ENCODE measurements at places on chromosomes 5 and 9. TPM values are rescaled to one million over a fixed set of nuclear protein-coding genes. Genes with fewer than 3 reads are reported as not detected.

DNA sequence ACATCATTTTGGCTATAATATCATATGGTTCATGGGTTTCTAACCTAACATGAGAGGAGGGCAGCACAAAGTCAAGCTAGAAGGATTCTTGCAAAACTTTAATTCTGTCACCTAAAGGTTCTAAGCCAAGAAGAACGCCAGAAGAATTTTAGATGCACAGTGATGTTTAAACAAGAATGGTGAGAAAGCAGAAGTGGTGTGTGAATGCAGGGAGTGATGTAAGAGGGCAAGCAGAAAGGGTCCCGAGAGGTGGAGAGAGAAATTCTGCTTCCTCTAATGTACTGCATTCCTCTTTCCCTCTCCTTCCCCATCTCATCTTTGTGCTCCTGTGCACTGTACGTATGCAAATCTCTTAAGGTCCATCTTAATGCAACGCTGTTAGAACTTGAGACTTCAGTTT is 2.1 kb upstream of the TRMO start:
- peaks cover 52% of the 10 kb centered on the region for H3K4me1 ChIP-seq
- DNase-seq: no peak
- H3K36me3 ChIP-seq: no peaks in the 10 kb centered on the region
- H3K4me3 ChIP-seq: no peak overlapping the region
- no peaks in the 10 kb centered on the region for H3K27me3 ChIP-seq

- H3K36me3 ChIP-seq: no peaks in the 10 kb centered on the region
- peaks cover 61% of the 10 kb centered on the region for H3K4me1 ChIP-seq
- H3K27ac ChIP-seq: peak overlapping the region; percentile 92
- H3K4me3 ChIP-seq: no peak overlapping the region
These were observed 24.5 kb downstream of the PTGES2 start for GRCh38 chr9:128102861-128103588.

GRCh38 chr9:127033789-127034188 is 88.6 kb downstream of the ANGPTL2 start:
- no peak for DNase-seq
- no peak overlapping the region for H3K27ac ChIP-seq
- H3K4me1 ChIP-seq: peaks cover 3% of the 10 kb centered on the region
- no peaks in the 10 kb centered on the region for H3K36me3 ChIP-seq

GRCh38 chr9:85978496-85978895 is 37.5 kb downstream of the NAA35 start:
- no peak overlapping the region for H3K4me3 ChIP-seq
- H3K27me3 ChIP-seq: no peaks in the 10 kb centered on the region
- no peak for DNase-seq
- peaks cover 4% of the 10 kb centered on the region for H3K4me1 ChIP-seq
- no peak overlapping the region for H3K27ac ChIP-seq

Gene ESM1
- not detected for total RNA-seq
